Caco-2 (cell line): ENCODE measurements at places on chromosomes 2 and 18. TPM values are rescaled to one million over a fixed set of nuclear protein-coding genes. Genes with fewer than 3 reads are reported as not detected.
A peak's percentile ranks its signal among the peaks of the same experiment; 100 is the strongest.

- no peaks in the 10 kb centered on the region for H3K27me3 ChIP-seq
- H3K36me3 ChIP-seq = no peaks in the 10 kb centered on the region; the same call in 1 of the 2 replicates
- DNase-seq = no peak
- H3K27ac ChIP-seq = no peak overlapping the region
Measured at GRCh38 chr18:55751476-55751875, 163.5 kb upstream of the TCF4 start.

GRCh38 chr18:20996418-20996817 is 115.2 kb downstream of the ROCK1 start:
- no peak for DNase-seq
- H3K27ac ChIP-seq = no peak overlapping the region
- H3K27me3 ChIP-seq = no peaks in the 10 kb centered on the region
- H3K4me3 ChIP-seq = no peak overlapping the region
- H3K36me3 ChIP-seq = no peaks in the 10 kb centered on the region
- no peaks in the 10 kb centered on the region for H3K4me1 ChIP-seq

DNA sequence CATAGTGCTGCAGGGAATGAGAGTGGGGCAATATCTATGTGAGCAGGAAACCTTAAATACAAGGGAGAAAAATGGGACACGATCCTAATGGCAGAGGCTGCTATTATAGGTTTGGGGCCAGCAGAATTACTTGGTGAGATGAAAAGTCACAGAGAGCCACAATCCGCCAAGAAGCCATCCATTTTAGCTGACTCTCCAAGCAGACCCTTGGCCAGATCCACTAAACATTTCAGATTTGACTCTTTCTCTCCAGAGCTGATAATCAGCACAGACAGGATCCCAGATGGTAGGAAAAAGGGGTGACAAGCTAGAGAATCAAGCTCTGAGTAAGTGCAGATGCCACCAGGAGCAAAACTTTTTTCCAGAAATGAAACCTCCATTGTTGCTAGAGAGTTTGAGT is 61.5 kb downstream of the MAPK4 start:
- DNase-seq = no peak
- H3K27ac ChIP-seq = no peak overlapping the region
- no peaks in the 10 kb centered on the region for H3K27me3 ChIP-seq
- no peaks in the 10 kb centered on the region for H3K4me1 ChIP-seq
- H3K4me3 ChIP-seq = no peak overlapping the region

GRCh38 chr2:37544591-37545031 is 126.8 kb downstream of the CDC42EP3 start:
- H3K27ac ChIP-seq = no peak overlapping the region
- no peaks in the 10 kb centered on the region for H3K36me3 ChIP-seq
- H3K27me3 ChIP-seq = no peaks in the 10 kb centered on the region
- no peak for DNase-seq

DNA sequence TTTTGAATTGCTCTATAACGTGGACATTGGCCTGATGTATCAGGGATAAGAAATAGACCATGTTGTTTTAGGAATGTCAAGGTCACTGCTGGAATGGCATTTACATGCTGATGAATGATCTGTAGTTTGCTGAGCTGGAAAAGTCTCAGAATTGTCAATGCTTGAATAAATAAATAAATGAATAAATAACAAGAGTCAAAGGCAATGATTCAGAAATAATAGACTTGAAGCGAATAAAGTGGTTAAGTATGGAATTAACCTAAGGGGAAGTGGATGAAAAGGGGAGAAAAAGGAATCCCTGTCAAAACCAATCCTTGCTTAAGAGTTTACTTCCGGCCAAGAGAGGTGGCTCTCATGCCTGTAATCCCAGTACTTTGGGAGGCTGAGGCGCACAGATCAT is 1620.0 kb downstream of the SUCLG1 start:
- H3K4me3 ChIP-seq = no peak overlapping the region
- no peaks in the 10 kb centered on the region for H3K36me3 ChIP-seq
- no peaks in the 10 kb centered on the region for H3K27me3 ChIP-seq
- H3K27ac ChIP-seq = no peak overlapping the region
- DNase-seq = no peak
- H3K4me1 ChIP-seq = no peaks in the 10 kb centered on the region

- H3K27ac ChIP-seq = no peak overlapping the region
- no peaks in the 10 kb centered on the region for H3K4me1 ChIP-seq
- H3K36me3 ChIP-seq = peaks cover 3% of the 10 kb centered on the region; the same call in 1 of the 2 replicates
- H3K4me3 ChIP-seq = no peak overlapping the region
- DNase-seq = no peak
- H3K27me3 ChIP-seq = no peaks in the 10 kb centered on the region
Measured at GRCh38 chr2:24304098-24304497, 56.2 kb downstream of the ITSN2 start.

DNA sequence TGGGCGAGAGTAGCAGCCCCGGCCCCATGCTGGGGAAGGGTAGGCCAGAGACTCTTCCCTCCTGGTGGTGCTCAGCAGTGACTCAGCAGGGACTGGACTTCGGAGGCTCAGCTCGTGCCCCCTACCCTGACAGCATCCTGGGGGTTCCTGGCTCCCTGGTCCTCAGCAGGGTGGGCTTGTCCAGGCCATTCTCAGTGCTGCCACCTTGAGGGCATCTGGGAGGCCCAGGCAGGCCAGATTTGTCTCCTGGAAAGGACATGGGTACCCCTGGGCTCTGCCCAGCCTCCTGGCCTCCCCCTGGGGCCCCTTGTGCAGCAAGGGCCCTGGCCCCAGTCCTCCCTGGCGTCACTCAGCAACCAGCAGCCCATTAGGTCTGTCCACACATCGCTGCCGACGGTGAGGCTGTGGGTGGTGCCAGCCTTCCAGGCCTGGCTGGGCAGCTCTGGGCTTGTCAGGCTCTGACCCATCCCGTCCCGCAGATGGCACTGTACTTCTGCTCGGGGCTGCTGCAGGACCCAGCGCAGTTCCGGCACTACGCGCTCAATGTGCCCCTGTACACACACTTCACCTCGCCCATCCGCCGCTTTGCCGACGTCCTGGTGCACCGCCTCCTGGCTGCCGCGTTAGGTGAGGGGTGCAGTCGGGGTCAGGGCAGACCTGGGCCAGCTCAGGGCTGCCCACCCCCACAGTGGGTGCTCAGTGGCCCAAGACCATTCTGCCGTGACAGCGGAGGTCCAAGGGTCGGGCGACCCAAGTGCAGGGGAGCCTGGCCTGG is 45.0 kb upstream of the ALPP start:
- DNase-seq = peak; percentile 29
- H3K27me3 ChIP-seq = no peaks in the 10 kb centered on the region
- peaks cover 7% of the 10 kb centered on the region for H3K4me1 ChIP-seq
- H3K36me3 ChIP-seq = no peaks in the 10 kb centered on the region

GRCh38 chr2:107927034-107927534 is 59.2 kb upstream of the SLC5A7 start:
- no peak overlapping the region for H3K27ac ChIP-seq
- H3K27me3 ChIP-seq = no peaks in the 10 kb centered on the region
- no peaks in the 10 kb centered on the region for H3K4me1 ChIP-seq
- no peak overlapping the region for H3K4me3 ChIP-seq
- H3K36me3 ChIP-seq = no peaks in the 10 kb centered on the region

- no peak overlapping the region for H3K4me3 ChIP-seq
- DNase-seq = no peak
- no peaks in the 10 kb centered on the region for H3K4me1 ChIP-seq
- no peaks in the 10 kb centered on the region for H3K27me3 ChIP-seq
- H3K36me3 ChIP-seq = no peaks in the 10 kb centered on the region
Measured at GRCh38 chr18:63291278-63291677, 28.3 kb downstream of the BCL2 start.

DNA sequence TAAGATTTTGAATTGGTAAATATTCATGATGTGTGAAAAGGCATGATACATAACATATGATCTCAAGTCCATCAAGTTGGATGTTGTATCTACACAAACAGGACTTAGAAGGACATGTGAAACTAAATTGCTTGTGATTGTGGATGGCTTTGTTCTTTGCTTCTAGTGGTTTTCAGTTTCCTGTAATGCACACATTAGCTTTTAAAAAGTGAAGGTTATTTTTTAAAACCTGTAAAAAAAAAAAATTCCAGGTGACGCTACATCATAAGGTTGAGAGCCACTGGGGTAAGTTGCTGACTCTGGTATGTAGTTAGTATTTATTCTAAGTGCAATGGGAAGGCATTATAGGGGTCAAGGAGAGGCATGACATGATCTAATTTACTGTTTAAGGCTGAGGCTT is 48.4 kb upstream of the TMEM247 start:
- H3K4me1 ChIP-seq = peaks cover 15% of the 10 kb centered on the region
- H3K36me3 ChIP-seq = no peaks in the 10 kb centered on the region
- H3K27me3 ChIP-seq = no peaks in the 10 kb centered on the region
- H3K27ac ChIP-seq = no peak overlapping the region
- no peak for DNase-seq

DNA sequence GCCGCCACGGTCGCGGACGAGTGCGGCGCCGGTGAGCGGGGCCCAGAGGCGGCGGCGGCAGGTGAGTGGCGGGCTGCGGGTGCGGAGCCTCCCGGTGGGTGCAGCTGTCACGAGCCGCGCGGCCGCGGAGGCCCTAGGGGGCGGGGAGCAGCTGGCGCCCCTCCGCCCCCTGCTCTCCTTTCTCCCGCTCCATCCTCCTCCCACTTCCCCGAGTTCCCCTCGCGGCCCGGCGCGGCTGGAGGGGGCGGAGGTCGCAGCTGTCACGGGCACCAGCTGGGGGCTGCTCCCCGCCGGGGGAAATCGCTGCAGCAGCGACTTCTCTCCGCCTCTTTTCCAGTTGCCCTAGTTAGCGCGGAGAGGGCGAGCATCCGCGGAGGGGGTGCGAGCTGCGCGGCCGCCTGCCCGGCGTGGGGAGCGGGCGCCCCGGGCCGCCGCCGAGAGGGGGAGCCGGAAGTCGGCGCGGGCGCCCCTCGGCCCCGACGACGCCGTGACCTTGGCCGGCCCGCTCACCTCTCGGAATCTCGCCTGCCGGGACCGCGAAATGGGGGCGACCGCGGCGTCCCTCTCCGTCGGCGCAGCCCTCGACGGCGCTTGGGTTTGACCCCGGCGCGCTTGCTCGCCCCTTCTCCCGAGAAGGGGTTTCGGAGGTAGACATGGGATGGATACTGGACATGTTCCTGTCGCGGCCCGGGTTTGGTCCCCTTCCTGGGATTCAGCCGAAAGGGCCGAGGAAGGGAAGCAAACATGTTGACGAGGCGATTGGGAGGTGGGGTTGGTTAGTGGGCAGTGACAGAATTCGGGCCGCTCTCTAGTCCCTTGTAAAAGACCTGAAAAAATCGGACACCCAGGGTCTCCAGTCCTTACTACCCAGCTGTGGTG is 727 bp downstream of the NCOA1 start:
- H3K36me3 ChIP-seq = no peaks in the 10 kb centered on the region
- H3K4me1 ChIP-seq = peaks cover 34% of the 10 kb centered on the region
- DNase-seq = peak; percentile 55
- no peaks in the 10 kb centered on the region for H3K27me3 ChIP-seq
- peak overlapping the region; percentile 29 for H3K27ac ChIP-seq

DNA sequence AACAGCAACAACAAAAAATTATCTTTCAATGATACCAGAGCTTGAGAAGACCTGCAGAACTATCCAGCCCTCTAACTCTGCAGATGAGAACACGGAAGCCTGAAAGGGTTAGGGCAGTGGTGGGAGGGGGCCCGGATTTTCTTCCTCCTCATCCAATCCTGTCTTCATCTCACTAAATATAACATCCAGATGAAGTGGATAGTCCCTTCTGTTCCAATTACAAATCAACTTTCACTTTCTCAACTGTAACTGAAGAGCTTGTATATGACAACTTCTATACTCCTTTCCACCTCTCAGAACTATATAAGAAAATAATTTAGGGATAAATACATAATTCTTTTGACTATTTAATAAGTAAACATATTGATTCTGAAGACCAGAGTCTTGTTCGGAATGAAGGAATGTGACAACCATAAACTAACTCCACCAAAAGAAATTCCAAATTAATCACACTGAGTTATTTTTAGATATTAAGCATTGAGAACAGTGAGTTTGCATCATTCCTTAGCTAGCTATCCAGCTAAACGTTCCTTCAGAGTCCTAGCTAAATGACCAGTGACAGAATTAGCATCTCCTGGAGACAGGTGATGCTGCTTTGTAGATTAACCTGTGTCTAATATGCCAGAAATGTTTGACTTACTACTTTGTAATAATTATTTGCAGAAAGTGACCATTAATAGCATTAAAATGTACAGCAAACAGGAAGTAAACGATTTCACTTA is 32.7 kb downstream of the SFT2D3 start:
- DNase-seq = no peak
- no peak overlapping the region for H3K27ac ChIP-seq
- no peak overlapping the region for H3K4me3 ChIP-seq
- H3K4me1 ChIP-seq = peaks cover 39% of the 10 kb centered on the region
- no peaks in the 10 kb centered on the region for H3K36me3 ChIP-seq
- no peaks in the 10 kb centered on the region for H3K27me3 ChIP-seq

CROCC2 gene
- total RNA-seq = not detected in 2 replicates

OTOF gene
- 0.09 TPM in 2 replicates for total RNA-seq

PSMA8 gene
- total RNA-seq = not detected in 2 replicates

TMEFF2 gene
- not detected in 2 replicates for total RNA-seq
